LNCaP clone FGC (cell line): ENCODE measurements at places on chromosomes 7 and 10.
A peak's percentile ranks its signal among the peaks of the same experiment; 100 is the strongest.

- DNase-seq, result no peak
These were observed 21.2 kb downstream of the ZMIZ2 start for GRCh38 chr7:44769776-44770294.

DNA sequence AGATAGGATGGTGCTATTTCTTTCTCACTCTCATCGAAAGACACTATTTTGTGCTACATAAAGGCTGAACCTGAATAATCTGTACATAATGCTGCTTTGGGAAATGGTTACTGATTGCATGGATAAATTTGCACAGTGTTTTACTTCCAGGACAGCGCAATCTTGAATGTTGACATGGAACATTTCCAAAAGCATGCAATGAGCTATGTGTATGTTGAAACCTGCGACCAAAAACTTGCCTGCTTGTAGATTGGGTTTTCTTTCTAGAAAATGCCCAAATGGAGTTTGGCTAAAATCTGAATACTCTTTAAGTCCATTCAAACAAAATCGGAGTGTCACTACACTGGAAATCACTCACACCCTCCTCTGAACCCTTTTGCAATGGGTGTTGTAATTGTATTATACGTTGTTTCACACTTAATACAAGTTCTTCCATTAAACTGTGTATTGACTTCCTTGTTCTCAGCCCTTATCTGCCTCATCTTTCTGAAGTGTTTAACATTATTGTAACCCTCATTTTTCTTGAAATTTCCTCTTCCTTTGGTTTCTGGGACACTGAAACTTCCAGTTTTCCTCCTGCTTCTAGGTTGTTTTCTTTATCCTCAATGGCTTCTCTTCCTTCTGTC is 73.7 kb upstream of the CAPZA2 start:
- peak; percentile 83 for DNase-seq

DNA sequence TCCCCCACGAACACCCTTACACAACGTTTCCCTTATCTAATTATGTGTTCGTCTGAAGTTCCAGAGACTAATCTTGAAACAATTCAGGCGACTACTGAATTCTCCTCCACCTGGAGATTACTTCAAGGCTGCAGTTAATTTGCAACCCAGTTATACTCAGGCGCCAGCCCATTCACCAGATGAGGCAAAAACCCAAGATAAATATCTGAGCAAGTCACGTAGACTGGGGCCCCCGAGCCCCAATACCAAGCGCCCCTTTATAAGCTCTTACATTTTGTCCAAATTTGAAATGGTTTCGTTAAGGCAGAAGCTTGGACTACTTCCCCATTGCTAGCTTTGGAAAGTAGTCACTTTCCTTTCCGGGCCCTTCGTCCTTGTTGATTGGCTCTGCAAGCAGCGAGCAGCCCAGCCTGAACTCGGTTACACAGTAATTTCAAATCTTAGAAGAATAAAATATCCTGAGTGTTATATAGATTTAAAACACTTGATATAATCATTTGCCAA is 1.2 kb downstream of the TPK1 start:
- DNase-seq, result no peak

- peak; percentile 14 for DNase-seq
These were observed 596.6 kb downstream of the SDK1 start for GRCh38 chr7:3897430-3898372.

DNA sequence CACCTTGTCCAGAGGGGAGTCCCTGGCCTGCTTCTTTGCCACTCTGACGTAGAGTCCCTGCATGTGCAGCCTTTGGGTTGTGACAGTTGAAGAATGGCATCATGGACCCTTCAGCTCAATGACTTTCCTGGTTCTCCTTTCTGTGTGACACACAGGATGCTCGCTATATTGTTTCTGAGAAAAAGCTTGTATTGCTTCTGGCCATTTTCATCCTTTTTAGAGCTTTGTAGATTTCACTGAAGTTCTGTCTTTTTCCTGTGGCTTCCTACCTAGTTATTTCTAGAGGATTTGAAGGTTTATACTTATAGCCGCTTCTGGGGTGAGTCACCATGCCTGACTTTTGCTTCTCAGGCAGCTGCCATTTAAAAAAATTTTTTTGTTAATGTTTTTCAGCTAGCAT is 27.0 kb downstream of the SND1 start:
- DNase-seq, result no peak

DNA sequence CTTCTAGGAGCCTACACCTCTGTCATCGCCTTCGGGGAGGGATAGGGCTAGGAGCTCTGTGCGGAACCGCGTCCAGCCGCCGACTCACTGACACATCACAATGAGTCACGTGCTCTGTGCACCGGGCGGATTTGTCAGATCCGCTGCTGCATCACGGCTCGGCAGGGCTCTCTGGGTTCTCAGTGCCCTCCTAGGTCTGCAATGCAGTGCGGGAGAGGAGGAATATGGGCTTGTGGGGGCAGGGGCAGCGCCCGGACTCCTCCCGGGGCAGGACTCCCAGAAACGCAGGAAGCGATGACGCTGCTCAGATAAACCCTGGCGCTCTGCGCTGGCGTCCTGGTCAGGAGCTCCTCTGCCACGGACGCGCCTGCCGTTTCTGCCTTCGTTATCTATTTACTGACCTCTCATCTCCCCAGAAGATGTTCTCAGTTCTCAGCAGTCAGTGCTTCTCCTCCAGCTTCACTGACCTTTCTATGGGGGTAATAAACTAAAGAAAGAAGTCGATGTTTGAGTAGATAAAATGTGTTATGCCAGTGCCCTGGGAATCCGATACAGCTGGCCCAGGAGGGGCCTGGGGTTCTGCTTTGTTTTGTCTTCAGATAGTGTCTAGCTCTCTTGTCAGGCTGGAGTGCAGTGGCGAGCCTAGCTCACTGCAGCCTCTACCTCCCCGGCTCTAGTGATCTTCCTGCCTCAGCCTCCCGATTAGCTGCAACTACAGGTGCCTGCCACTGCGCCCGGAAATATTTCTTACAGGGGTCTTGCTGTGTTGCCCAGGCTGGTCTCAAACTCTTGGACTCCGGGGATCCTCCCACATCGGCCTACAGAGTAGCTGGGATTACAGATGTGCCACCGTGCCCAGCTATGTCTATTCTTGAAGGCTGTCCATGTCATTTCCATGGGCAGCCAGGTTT is 22.8 kb upstream of the ITGB1 start:
- peak; percentile 87 for DNase-seq

GRCh38 chr10:4355350-4355749 is 470.7 kb upstream of the AKR1E2 start:
- DNase-seq, result no peak

DNA sequence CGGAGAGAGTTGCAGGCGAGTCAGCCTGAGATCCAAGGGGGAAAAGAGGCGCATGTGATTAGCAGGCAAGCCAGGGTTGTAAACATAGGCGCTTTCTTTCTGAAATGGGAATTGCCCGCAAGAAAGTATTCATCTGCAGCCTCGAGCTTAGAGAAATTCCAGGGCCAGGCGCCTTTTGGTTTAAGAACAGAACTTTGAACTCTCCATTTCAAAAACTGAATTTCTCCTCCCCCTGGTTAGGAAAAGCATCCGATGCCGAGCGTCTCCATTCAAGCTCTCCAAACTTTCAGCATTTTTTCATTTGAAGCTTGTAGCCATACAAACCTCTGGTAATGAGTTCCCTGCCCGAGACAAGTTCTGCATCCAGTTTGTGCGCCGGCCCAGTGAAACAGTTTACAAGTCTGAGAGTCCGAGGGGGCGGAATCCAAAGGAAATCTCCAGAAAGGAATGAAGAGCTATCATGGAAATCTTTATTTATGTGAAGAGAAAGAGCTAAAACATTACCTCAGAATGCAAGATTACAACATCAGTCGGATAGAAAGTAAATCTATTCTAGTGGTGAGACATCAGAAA is 69.9 kb downstream of the FAM204A start:
- no peak for DNase-seq

- DNase-seq, result no peak
These were observed 335.8 kb upstream of the MBL2 start for GRCh38 chr10:53108317-53108934.

- no peak for DNase-seq
These were observed 53.4 kb downstream of the ALOX5 start for GRCh38 chr10:45427262-45427969.

- DNase-seq, result no peak
These were observed 32.6 kb upstream of the ARMC3 start for GRCh38 chr10:22895252-22895651.

- no peak for DNase-seq
These were observed 203.6 kb upstream of the MKLN1 start for GRCh38 chr7:131124001-131124629.

- DNase-seq, result no peak
These were observed 86.9 kb downstream of the VTI1A start for GRCh38 chr10:112533916-112534315.

DNA sequence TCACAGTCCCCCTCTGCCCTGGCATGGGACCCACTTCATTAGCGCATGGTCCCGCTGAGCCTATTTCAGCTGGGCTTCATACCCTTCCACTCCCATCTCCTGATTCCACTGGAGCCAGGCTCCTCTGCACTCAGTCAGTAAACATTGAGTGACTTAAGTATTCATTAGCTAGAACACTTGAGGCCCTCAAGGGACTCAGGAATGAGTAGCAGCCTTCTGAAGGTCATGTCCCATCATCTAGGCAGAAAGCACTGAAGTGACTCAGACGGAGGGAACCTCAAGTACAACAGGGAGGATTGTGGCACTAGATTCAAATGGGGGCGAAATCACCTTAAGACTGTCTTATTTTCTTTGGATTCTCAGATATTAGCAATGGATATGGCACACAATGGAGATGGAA is 186.6 kb upstream of the INHBA start:
- no peak for DNase-seq

GRCh38 chr7:47492716-47493325 is 89.1 kb downstream of the TNS3 start:
- no peak for DNase-seq

DNA sequence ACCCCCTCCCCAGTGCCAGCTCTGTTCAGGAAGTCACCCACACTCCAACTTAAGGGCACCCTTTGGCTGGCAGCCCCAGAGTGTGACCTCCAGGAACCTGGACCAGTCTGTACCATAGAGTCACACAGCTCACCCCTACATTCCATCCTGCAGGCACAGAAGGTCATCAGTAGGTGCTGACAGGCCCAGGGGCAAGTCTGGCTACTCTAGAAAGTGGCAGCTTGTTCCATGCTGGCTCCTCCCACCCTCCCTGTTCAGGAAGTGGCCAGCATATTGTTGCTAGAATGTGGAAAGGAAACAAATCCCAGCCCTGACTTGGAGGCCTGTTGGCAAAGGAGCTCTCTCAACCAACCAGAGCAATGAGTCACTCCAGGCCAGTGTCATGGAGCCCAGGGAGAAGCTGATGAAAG is 3.2 kb upstream of the NCOA4 start:
- no peak for DNase-seq

DNA sequence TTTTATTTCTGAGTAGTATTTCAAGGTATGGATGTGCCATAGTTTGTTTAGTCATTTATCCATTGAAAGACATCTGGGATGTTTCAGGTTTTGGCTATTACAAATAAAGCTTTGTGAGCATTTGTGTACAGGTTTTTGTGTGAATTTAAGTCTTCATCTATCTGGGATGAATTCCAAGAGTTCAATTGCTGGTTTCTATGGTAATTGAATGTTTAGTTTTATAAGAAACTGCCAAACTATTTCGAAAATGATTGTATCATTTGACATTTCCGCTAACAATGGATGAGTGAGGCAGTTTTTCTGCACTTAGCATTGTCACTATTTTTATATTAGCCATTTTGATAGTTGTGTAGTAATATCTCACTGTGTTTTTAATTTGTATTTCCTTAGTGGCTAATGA is 99.4 kb downstream of the WDFY4 start:
- no peak for DNase-seq

DNA sequence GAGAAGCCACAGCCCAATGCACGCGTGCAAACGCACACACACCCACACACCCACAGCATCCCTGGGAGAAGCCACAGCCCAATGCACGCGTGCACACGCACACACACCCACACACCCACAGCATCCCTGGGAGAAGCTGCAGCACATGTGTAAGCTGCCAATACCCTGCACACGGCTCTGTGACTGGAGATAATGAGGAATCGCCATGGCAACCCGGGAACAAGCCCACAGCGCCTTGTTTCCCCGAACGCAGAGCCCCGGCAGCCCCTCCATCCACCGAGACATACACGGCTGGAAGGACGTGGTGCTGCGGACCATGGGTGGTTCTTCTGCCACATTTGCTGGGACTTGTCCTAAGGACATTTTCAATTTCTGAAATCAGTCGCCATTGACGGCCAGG is 221.3 kb downstream of the PTPRN2 start:
- DNase-seq, result no peak

- no peak for DNase-seq
These were observed 15.3 kb downstream of the NKX2-3 start for GRCh38 chr10:99548041-99548530.

DNA sequence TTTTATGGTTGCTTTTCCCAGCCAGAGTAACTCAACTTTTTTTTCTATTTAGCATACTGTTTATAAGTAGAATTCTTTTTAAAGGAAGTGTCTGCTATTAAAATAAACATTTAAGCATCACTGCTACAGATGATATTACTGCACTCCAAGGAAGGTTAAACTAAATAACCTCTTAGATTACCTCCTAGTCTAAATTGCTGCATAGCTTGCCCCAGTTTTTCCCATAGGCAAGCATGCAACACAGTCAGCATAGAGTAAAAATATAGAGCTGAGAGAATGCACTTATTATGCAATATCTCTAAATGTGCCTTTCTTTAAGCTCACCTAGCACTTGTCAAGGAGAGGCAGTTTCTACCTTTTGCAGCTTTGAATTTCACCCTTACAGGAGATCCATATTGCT is 1392.4 kb upstream of the CELF2 start:
- no peak for DNase-seq

DNA sequence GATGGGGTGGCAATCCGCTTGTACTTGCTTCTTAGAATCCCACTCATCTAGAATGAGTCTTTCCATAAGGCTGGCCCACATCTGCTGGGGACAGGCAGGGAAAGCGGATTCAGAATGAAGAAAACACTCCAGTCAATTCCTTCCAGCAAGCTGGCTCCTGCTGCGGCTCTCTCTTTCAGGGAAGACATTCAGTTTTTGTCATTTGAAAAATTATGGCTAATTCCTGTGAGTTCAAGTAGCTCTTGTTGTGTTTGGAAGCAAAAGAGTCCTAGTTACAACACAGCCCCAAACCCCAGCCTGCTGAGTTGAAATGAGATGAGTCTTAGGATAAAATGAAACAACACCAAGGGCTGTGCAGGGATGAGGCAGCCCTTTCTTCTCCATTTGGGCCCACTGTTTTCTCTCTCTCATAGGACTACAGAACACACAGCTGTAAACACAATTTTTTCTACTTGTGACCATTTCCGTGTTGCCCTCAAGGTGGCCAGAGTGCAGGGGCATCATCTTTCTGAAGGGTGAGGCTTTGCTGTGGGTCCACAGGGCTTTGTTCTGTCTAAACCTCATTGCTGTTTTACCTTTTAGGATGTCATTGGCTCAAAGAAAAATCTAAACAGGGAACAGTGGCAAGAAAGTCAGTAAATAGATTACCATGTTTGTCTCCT is 90.8 kb upstream of the EEPD1 start:
- DNase-seq, result no peak

DNA sequence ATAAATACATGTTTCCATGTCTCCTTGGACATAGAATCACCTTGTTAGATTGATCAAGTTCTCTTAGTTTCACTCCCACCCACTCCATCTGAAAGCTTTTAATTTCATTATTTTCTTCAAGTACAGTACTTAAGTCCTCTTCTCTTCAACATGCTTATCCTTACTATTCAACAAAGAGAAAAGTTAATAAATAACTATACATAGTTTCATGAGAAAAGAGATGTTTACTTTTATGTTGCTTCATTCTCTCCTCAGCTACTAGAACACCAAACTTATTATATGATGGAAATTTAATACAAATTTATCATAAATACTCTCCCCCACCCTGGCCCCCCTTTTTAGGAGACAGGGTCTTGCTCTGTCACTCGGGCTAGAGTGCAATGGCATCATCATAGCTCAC is 33.5 kb downstream of the ASZ1 start:
- no peak for DNase-seq
